Muscle of leg (tissue), 16 donors: ENCODE measurements at places on chromosomes 7 and 10. TPM values are rescaled to one million over a fixed set of nuclear protein-coding genes. Genes with fewer than 3 reads are reported as not detected.

- no peaks in the 10 kb centered on the region for H3K36me3 ChIP-seq
- no peak overlapping the region for H3K27ac ChIP-seq
- no peaks in the 10 kb centered on the region for H3K27me3 ChIP-seq
- H3K4me3 ChIP-seq, result no peak overlapping the region
- H3K4me1 ChIP-seq, result peaks cover 16% of the 10 kb centered on the region
Measured at GRCh38 chr10:126684171-126684745, 13.8 kb upstream of the C10orf90 start.

DNA sequence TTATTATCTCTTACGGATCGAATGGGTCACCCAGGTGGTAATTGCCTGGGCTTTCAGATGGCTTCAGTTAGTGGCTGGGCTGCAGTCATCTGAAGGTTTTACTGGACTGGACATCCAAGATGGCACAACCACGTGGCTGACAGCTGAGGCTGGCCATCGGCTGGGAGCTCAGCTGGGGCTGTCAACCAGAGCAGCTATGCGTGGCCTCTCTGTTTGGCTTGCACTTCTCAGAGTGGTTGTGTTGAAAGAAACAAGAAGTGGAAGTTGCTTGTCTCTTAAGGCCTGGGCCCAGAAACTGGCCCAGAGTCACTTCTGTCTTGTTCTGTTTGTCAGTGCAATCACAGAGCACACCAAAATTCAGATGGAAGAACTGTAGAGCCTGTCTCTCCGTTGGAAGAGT, 5.7 kb upstream of the GDI2 start:
- H3K27ac ChIP-seq, result no peak overlapping the region
- peak; percentile 36 for DNase-seq
- H3K36me3 ChIP-seq, result no peaks in the 10 kb centered on the region
- peaks cover 4% of the 10 kb centered on the region for H3K4me1 ChIP-seq
- H3K4me3 ChIP-seq, result no peak overlapping the region

DNA sequence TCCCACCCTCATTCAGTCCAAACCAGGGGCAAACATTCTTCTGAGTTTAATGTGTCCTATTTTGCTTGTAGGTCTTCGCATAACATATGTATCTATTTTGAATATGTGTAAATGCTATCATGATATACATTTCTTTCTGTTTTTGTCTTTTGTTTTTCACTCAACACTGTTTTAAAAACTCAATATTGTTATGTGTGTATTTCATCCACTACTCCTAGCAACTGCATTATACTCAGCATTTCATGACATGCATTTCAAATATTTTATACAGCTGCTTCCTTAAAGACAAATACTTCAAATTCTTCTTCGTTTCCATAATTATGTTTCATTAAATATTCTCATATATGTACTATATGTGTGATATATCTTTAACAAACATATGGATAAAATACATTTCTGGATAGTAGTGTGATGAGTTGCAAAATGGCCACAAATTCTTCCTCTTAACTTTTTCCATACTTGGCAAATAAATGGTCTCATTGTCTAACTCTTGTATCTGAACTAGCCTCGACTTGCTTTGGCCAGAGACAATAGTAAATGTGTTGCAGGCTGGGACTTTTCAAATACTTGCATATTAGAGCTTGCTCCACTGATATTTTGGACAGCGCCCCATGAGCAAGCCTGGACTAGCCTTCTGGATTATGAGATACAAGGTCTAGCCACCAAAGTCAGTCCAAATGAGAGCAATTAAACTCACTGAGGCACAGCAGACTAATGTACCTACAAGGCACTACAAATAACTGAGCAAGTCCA, 539.7 kb upstream of the KCND2 start:
- H3K4me3 ChIP-seq, result no peak overlapping the region
- H3K27me3 ChIP-seq, result no peaks in the 10 kb centered on the region

CRCP gene
- total RNA-seq, result 25.2 TPM

DNA sequence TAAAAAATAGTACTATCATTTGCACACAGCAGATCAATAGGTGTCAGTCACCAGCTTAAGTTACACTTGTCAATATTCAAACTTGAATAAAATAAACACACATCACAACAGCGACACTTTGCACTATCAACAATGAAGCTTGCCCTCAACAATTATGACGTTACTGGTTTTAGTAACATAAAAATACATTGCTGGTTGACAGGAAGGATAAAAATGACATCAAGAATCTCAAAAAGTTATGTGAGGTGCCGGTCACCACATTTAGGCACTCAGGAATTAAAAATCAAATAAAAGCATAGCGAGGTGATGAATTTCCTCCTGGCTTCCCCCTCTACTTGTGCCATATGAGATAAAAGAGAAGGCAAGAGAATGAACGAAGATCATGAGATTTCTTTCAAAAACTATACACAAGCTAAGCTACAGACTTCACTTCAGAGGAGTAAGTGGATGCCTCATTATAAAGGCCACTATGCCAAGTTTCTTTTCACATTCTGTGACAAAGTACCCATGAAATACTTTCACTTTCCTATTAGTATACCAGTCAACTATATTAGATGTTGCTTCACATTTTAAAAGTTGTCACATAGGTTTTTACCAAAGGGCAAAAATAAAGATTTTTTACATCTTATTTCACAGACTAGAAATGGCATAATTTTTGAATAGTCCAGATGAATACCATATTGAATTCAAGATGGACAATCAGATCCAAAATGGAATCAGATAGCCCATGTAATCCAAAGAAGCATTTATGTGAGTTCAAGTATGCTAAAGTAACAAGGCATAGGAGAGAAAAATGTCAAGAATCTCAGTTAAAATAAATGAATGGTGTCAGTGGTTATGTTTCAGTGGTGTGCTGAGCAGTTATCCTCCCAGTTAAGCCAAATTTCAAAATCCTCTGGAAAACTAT, 3.6 kb downstream of the CCDC71L start:
- no peak overlapping the region for H3K27ac ChIP-seq
- no peaks in the 10 kb centered on the region for H3K27me3 ChIP-seq
- no peak overlapping the region for H3K4me3 ChIP-seq
- H3K36me3 ChIP-seq, result no peaks in the 10 kb centered on the region
- H3K4me1 ChIP-seq, result peaks cover 6% of the 10 kb centered on the region
- DNase-seq, result no peak

VSTM4 gene
- total RNA-seq, result 39.5 TPM

CLRN3 gene
- total RNA-seq, result 0.09 TPM

- H3K27ac ChIP-seq, result no peak overlapping the region
- peak; percentile 67 for DNase-seq
- H3K4me3 ChIP-seq, result no peak overlapping the region
- no peaks in the 10 kb centered on the region for H3K27me3 ChIP-seq
- no peaks in the 10 kb centered on the region for H3K36me3 ChIP-seq
- no peaks in the 10 kb centered on the region for H3K4me1 ChIP-seq
Measured at GRCh38 chr7:33157311-33157710, 27.9 kb downstream of the BBS9 start.

TUBAL3 gene
- total RNA-seq, result 0.09 TPM

GRCh38 chr10:124717041-124717757, 27.0 kb downstream of the FAM53B start:
- no peak overlapping the region for H3K27ac ChIP-seq
- peaks cover 9% of the 10 kb centered on the region for H3K36me3 ChIP-seq
- DNase-seq, result no peak
- peaks cover 74% of the 10 kb centered on the region for H3K4me1 ChIP-seq
- no peaks in the 10 kb centered on the region for H3K27me3 ChIP-seq

NRCAM gene
- total RNA-seq, result 17.5 TPM

- H3K27ac ChIP-seq, result no peak overlapping the region
- no peak for DNase-seq
- no peak overlapping the region for H3K4me3 ChIP-seq
- no peaks in the 10 kb centered on the region for H3K36me3 ChIP-seq
- H3K4me1 ChIP-seq, result no peaks in the 10 kb centered on the region
Measured at GRCh38 chr7:24462117-24462516, 111.1 kb upstream of the PALS2 start.

VCL gene
- total RNA-seq, result 99.2 TPM

GRCh38 chr10:80517416-80518142, 20.1 kb upstream of the SH2D4B start:
- no peaks in the 10 kb centered on the region for H3K27me3 ChIP-seq
- peaks cover 27% of the 10 kb centered on the region for H3K4me1 ChIP-seq
- peaks cover 76% of the 10 kb centered on the region for H3K36me3 ChIP-seq
- H3K27ac ChIP-seq, result no peak overlapping the region
- DNase-seq, result no peak
